ENCODE measurements at places on chromosomes 7 and 10.
A peak's percentile ranks its signal among the peaks of the same experiment; 100 is the strongest.

GRCh38 chr10:125129076-125129458, 31.3 kb downstream of the CTBP2 start:
- DNase-seq: no peak

- DNase-seq: no peak
Observed at GRCh38 chr7:19296617-19297016, 151.4 kb upstream of the FERD3L start.

GRCh38 chr10:125262409-125262808, 102.0 kb upstream of the CTBP2 start:
- no peak for DNase-seq

DNA sequence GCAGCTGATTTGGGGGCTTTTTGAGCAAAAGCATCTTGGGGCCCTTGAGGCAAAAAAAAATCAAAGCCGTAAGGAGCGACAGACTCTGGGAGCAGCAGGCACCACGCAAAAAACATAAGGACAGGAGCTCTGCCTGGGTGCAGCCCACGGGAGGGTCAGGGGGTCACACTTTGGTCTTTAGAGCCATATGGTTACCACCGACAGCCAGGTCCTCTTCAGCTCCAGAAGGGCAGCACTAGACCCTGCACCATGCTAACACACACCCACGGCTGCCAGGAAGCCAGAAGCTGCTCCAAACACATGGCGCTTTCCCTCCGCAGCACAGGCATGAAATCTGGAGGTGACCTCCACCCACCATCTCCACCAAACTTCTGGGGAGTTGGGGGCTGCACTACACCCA, 47.1 kb downstream of the RSU1 start:
- DNase-seq: no peak

- no peak for DNase-seq
Observed at GRCh38 chr10:133264461-133264860, 12.2 kb downstream of the ADAM8 start.

DNA sequence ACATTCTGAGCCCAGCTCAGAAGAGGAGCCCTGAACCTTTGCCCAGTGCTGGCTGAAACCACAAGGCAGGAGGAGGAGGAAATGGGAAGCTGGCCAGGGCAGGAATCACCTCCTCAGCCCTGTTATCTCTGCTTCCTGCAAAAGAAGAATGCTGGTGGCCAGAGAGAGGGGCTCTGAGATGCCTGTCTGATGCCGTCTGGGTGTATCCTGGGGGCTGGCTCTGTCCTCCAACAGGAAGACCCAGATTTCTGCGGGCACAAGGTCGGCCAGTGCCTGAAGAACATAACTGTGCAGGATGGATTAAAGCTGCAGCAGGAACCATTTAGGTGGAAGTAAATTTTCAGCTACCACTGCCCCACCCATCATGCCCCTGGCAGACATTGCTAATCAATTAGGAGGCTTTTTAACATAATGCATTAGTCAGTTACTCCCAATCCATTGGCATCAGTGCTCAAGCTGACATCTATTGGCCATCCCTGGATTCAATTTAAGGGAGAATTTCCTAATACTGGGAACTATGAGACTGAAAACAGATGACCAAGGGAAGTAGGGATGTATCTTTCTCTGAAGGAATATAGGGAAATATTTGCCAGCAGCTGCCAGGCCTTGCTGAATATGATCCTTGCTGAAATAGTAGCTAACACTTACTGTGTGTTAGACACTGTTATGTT, 67.7 kb downstream of the COL13A1 start:
- DNase-seq: peak; percentile 24

GRCh38 chr7:143318661-143319060, 2.8 kb downstream of the CLCN1 start:
- no peak for DNase-seq

DNA sequence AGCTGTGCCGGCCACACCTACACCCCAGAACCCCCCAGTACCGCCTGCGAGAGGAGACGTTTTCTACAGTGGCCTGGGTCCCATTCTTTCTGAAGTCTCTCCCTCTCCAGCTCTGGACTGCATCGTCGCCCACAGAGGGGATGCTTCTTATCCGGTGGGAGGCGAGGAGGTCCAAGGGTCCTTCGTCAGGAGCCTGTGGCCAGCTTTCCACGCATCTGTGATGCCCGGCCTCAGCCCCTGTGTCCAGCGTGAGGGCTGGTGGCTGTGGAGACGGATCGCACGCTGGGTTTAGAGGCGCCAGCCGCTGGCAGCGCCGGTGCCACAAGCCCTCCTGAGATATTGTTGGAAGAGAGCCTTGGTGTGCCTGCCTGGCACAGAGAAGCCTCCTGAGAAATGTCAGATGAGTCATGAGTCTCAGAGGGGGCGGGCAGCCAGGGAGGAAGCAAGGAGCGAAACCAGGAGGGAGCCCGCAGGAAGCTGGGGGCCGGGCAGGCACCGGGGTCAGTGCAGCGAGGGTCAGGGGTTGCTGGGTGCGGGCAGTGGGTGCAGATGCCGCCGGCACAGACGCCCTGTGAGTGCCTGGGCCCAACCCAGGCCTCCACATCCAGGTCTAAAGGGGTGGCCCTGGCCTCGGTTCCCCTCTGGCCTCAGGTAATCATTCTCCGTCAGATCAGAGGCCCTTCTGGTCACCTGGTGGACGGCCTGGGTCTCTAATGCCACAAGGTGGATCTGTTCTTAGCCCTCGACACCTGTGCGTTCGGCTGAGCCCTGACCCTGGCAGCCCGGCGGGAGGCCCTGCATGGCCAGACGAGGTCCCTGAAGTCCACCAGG, 86.0 kb upstream of the DIP2C start:
- no peak for DNase-seq

DNA sequence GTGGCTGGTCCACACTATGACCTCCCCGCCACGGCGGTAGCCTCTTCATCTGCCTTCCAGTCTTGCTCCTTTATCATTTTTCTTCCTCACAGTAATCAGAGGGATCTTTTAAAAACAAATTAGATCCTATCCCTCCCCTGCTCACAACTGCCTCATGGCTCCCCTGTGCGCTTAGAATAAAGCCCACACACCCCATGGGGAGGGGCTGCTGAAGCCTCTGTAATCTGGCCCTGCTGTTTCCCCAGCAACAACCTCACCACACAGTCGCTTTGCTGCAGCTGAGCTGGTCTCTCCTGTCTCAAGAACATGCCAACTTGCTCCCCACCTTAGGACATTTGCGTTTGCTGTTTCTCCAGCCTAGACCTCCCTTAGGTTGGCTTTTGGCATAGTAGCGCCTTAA, 41.0 kb downstream of the SP8 start:
- no peak for DNase-seq

- DNase-seq: no peak
Observed at GRCh38 chr7:133020496-133020895, 61.4 kb downstream of the CHCHD3 start.

DNA sequence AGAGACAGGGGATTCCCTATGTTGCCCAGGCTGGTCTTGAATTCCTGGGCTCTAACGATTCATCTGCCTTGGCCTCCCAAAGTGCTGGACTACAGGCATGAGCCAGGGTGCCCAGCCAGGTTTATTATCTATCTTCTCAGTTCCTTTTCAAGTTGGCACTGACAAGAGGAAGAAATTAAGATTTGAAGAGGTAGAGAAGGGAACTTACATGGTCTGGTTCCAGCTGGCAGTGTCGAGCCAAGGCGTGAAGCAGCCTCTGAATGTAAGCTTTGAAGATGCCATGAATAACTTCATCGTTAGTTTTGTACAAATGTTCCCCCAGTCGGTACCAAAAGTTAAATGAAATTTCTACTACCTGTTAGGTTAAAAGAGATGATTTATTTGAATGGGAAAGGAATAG, 57.7 kb downstream of the TNPO3 start:
- DNase-seq: no peak

DNA sequence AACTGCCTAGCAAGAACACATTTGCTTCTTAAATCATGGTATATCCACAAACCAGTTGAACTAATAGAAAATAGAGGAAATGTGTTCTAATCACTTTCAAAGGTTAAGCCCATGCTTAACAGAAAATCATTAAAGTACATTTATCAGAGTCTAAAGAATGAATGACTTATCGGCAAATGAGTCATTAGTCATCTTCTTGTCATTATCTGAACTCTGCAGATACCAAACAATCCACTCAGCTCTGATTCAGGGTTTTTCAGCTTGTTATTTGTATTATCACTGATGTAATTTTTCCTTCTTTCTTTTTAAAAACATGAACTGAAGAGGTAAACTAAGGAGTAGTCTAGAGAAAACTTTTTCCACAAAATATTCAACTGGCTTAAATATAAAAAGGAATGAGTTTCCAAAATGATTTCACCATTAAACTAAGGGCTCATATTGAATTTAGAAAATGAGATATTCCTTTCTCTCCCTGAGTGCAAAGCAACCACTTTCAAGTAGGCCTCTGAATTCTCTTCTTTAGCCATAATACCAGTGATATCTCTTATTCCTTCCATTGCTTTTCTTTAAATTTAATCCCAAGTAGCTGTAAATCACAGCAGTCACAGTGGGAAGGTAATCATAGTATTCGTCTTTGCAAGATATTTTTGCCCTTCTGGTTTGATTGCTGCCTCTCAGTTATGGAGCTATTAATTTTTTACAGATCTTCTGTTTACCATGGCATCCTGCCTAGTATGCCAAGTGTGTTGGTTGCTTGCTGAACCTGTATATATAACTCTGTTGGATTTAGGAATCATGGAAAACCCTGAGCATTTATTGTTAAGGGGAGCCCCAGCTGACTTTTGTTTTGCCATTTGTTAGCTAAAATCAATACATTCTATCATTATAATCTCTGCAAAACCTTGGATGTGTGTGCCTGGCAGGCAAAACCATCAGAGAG, 125.1 kb downstream of the THSD7A start:
- no peak for DNase-seq

DNA sequence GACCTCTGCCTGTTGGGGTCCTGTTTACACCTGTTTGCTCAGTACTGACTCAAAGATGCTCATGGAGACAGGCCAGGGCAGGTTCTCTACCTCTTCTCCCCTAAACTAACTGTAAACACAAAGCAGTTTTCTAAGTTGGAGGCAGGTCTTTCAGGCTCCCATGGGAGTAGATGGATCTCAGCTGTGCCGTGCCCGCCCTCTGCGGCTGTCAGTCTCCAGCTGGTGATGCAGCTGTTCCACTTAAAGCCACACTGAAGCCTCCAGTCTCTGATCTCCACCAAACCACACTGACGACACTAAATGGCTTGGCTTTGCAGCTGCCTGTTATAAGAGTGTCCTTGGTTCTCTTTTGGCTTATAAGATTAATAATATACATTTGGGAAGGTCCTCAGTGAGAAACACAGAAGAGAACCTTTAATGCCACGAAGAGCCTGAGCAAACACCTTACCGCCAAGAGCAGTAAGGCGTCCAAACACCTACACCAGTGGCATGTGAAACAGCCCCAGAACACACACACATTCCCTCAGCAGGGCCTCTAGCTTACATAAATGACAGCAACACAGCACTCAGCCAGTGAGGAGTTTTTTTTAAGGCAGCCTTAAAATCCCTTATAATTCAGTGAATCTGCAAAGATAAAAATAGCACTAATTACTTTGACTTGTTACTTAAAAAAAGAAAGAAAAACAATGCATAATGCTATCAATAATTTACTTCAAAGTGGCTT, 60.4 kb upstream of the KCNIP2 start:
- DNase-seq: no peak

DNA sequence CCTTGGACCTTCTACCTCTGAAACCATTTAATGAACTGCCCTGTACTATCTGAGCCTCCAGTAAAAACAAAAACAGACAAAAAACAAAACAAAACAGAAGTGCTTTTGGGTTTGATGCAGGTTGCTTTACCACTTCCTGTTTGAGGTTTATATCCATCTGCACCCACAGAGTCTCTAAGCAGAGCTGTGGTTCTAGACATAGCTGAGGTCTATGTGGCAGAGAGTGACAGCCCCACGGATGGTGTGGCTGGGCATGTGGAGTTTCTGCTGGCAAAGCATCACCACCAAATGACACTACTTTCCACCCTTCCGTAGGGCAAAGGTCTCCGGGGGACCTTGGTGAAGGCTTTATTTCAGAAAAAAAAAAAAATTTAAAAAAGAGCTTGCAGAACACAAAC, 754.2 kb downstream of the GRID1 start:
- DNase-seq: no peak

GRCh38 chr7:156578978-156579430, 61.6 kb upstream of the RNF32 start:
- DNase-seq: no peak

- DNase-seq: no peak
Observed at GRCh38 chr10:15420858-15421257, 49.8 kb upstream of the FAM171A1 start.

DNA sequence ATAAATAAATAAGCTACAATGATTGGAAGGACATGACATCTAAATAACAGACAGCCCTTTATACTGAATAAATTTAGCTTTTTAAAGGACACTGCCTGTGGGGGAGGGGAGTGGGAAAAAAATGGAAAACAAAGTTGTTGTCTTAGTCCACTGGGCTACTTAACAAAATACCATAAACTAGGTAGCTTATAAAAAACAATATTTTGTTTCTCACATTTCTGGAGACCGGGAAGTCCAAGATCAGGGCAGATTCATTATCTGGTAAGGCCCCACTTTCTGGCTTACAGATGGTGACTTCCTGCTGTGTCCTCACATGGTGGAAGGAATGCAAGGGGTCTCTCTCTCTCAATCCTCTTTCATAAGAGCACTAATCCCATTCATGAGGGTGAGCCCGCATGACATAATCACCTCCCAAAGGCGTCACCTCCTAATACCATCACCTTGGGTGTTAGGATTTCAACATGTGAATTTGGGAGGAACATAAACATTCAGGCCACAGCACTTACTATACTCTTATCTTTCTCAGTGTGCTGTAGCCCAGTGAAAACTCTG, 43.0 kb downstream of the DNAJC12 start:
- DNase-seq: no peak

GRCh38 chr10:125116652-125117310, 43.6 kb downstream of the CTBP2 start:
- DNase-seq: no peak

- DNase-seq: no peak
Observed at GRCh38 chr10:110813743-110814472, 57.8 kb upstream of the PDCD4 start.

DNA sequence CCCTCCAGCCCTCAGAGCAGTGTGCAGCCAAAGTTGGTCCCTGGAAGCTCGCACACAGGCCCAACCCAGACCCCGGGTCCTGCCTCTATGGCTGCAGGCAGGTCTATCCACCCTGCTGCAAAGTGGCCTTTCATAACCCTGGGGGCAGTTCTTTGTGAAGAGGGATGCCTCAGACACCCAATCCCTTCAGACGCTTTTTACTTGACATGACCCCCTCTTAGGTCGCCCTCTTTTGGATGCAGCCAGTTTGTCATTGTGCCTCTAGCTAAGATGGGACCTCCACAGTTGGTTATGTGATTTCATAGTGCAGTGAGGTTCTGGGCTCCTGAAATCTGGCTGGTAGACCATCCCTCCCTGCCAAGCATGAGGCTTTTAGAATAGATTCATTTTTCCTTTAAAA, 27.3 kb downstream of the SMKR1 start:
- DNase-seq: no peak

- DNase-seq: no peak
Observed at GRCh38 chr7:34036051-34036920, 130.9 kb downstream of the BMPER start.

GRCh38 chr10:92479547-92479946, 94.3 kb downstream of the IDE start:
- DNase-seq: no peak

DNA sequence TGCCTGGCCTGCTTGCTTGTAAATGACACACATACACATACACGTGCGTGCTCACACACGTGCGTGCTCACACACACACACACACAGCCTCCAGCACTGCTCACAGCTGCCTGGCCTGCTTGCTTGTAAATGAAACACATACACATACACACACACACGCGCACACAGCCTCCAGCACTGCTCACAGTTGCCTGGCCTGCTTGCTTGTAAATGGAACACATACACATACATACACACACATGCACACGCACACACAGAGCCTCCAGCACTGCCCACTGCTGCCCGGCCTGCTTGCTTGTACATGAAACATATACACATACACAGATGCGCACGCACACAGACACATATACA, 397.2 kb downstream of the PLXNA4 start:
- no peak for DNase-seq

Measured in T1000 (cell line).